ENCODE measurements at places on chromosomes 12 and 14.

- DNase-seq, result no peak
These were observed 186.3 kb upstream of the EGLN3 start for GRCh38 chr14:34137001-34137745.

DNA sequence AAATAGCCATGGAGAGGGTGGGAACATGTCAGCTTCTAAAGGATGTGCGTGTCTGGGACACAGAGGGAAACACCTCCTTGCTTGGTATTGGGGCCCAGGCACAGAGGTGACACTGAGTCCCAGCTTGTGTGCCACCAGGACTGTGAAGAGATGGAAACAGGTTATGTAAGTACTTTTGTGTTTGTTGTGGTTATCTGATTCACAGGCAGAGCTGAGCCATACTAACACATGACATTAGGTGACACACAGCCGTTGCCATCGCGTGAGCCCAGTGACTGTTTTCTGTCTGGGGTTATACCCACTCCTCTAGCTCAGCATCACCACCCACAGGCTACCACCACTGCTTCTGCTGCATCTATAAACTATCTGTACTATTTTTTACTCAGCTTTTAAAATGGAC lies 12.1 kb upstream of the FLVCR2 start:
- DNase-seq, result peak; percentile 81

DNA sequence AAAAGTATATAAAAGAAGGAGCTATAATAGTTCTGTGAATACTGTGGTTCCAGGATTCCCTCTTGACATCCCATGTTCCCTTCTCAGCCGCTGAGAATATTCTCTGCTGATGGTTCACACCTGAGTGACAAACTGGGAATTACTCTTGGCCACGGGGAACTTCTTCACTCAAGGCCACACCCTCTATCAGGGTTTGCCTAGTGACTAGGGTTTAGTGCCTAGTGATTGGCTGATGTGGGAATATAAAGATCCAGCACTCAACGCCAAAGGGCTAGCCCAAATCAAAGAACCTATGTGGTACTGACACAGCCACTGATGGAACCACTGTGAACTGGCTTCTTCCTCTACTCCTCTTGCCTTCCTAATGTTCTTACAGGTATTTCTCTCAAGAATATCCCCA lies 248.4 kb downstream of the ASCL1 start:
- DNase-seq, result no peak

- DNase-seq, result no peak
These were observed 170.6 kb upstream of the MDGA2 start for GRCh38 chr14:47846008-47846407.
